ENCODE measurements at places on chromosomes 1 and 21.

DNA sequence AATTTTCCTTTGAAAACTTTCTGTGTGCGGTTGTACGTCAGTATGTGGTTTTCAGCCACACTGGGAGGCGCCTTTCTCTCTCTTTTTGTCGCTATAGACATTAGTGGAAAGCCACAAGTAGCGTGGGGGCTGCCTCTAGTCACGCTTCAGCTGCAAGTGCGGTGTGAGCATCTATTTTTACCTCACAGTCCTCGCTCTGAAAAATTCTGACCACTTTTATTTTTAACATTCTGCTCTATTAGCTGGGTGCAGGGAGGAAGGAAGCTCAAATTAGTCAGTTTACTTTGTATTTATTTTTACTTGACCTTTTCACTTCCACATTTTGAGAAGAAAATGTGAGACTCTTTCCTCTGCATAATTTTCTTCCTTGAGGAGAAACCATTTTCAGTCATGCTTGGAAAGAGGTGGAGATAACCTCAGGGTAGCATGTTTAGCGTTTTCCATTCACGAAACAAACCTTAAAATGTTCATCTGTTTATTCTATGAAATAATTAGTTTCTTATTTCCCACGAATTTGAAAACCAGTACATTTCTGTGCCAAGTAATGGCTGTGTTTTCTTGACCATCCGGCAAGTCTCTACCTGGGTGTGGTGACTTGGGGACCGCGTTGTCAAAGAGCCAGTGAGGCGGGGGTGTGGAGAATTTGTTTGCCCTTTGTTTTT, 35.6 kb downstream of the ADARB1 start:
- no peak for DNase-seq

DNA sequence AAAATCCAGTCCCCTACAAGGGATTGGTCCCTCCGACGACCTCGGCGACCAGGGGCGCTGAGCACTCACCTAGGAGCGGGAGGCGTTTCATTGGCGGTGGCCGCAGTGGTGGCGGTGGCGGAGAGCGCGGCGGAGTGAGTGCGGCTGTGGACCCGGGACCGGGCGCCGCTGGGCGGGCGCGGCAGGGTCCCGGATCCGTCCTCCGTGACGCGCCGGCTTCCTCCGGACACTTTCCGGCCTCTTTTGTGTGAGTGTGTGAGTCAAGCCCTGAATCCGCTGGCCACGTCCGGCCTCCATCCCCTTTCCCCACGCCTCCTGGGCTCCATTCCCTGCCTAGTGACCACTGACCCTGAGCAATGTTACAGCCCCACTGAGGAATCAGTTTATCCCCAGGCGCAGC, at the start of gene ADGRL4:
Gene ADGRL4, minus strand, starts transcription at position 167 of the 400 bp plus-strand sequence. Its CDS starts 76 bp downstream, at position 91.
- DNase-seq, result no peak

DNA sequence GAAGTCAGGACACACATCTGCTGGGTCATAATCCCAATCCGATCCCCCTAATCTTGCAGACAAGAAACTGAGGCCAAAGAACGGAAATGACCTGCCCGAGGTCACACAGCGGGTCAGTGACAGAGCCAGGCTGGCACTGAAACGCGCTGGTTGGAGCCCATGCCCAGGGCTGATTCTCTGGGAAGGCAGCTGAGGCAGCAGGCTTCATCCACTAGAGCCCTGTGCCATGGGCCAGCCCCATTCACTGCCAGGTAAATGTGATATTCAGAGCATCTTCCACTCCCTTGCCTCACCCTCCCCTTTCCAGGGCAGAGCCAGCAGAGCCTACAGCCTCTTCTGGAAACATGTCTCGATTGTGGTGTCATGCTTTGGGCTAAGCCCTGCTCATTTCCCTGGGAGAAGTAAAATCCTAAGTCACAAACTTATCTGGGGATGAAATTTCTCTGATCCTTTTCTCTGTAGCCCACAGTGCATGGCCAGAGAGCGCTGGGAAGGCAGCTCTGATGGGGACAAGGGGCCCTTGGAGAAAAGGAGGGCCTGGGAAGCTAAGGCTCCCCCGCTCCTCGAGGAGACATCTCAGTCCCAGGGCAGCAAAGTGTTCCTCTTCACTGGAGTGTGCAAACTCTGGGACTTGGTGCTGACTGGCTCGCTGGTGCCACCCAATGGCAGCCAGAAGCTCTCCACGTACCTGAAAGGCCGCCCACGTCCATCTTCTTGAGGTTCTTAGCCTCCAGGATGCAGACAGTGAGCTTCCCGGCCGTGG, 110.4 kb downstream of the SYT2 start:
- no peak for DNase-seq

GRCh38 chr1:156625436-156626078, 6.3 kb downstream of the HAPLN2 start:
- no peak for DNase-seq

DNA sequence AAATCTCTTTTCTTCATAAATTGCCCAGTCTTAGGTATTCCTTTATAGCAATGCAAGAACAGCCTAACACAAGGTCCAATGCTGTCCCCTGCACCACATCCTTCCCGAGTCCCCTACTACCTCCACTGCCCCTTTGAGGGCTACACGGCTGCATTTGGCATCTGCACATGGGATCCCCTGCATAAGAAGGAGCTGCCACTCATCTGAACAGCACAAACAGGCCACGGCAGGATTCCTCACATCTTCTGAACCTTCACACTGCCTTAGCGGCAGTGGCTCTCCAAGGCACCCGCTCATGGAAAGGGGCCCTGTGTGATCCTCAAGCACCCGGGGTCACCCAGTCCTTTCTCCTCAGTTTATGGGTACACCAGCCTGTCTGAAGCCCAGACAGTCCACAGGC, 29.2 kb upstream of the BACE2 start:
- DNase-seq, result no peak

DNA sequence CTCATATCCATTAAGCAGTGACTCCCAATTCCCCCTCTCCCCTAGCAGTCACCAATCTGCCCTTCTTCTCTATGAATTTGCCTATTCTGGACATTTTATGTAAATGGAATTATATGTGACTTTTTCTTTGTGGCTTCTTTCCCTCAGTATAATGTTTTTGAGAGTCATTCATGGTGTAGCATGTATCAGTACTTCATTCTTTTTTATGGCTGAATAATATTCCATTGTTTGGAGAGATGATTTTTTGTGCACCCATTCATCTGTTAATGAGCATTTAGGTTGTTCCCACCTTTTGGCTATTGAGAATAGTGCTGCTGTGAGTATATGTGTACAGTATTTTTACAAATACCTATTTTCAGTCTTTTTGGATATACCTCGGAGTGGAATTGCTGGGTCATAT, 19.5 kb downstream of the OTUD3 start:
- DNase-seq, result no peak

DNA sequence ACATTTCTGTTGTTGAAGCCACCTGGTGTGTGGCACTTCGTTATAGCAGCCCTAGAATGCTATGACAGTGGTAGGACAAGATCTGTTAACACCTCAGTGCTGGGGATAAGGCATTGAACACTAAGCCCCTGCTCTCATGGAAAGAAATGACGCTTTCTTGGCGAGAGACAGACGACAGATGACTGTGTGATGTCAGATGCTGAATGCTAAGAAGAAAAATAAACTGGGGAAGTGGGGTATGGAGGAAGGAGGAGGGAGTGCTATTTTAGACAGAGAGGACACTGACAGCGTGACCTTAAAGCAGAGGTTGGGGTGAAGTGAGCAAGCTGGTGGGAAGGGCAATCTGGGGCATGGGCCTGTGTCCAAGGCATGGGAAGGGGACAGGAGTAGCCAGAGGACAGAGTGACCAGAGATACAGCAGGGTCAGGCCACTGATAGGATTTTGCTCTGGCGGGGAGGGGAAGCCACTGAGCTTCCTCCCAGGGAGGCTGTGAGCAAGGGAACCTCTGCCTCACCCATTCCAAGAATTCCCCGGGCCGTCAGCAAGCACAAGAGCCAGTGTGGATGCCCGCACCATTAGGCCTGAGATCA, 15.2 kb downstream of the DOP1B start:
- DNase-seq, result no peak

GRCh38 chr1:241846862-241847539, 1.0 kb upstream of the EXO1 start:
- DNase-seq, result no peak

GRCh38 chr1:232524056-232524455, 105.9 kb downstream of the SIPA1L2 start:
- DNase-seq, result no peak

DNA sequence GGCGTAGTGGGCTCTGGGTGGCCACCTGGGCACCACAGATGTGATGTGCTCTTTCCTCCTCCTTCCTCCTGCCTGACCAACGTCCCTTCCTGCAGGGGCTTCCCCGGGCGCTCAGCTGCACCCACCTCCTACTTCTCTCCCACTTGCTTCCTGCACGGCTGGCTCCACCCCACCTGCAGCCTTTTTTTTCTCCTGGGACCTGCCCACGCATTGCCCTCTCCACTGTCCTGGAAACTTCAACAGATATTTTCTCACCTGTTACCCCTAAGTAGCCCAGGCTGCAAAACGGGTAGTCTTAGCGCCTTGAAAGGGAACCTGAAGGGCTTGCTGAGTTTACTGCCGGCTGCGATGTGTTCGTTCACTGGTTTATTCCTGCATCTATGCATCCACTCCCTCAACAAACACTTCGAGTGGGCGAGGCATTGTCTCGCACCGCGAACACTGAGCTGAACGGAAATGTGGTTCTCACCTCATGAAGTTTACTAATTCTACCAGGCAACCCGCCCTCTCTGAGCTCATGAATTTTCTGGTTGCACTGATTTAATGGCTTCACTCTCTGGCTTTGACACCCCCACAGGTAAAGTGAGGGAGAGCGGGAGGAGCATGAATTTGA, 23.6 kb downstream of the ZBTB18 start:
- no peak for DNase-seq

- no peak for DNase-seq
These were observed 59.1 kb upstream of the JUN start for GRCh38 chr1:58842941-58843340.

DNA sequence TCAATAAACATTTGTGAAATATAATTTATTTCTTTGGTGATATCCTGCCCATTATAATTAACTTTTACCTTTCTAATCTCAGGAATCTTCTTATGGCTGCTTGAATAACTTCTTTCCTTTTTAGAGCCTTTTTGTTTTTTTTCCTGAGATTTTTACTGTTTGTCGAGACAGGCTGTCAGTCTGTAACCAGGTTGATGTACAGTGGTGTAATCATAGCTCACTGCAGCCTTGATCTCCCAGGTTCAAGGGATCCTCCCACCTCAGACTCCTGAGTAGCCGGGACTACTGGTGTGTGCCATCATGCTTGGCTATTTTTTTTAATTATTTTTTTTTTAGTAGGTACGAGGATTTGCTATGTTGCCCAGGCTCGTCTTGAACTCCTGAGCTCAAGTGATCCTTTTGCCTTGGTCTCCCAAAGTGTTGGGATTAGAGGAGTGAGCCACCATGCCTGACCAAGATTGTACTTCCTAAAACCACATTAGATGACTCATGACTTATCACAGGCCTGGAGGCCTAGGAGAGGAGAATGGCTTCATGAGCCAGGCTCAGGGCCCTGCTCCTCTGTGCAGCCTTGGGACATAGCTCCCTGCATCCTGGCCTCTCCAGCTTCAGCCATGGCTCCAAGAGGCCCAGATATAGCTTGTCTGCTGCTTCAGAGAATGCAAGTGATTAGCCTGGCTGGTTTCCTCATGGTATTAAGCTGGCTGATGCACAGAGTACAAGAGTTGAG, 48.6 kb downstream of the CTH start:
- no peak for DNase-seq

DNA sequence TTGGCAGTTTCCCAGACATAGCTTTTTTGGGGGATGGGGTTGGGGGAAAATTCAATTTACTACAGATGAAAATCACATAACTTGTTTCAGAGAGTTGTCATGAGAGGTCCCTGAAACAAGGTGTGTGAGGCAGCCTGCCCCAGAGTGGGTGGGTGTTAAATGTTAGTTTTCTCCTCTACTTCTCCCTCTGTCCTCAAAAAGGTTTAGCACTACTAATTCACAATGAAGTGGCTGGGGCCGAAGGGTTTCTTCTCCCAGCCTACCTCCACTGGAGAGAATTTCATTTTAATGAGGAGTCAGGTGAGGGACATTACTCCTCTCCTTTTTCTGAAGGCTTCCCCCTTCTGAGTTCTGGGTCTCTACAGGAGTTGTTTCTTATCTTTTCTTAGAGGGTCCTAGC, 103.3 kb downstream of the C1orf94 start:
- DNase-seq, result no peak

DNA sequence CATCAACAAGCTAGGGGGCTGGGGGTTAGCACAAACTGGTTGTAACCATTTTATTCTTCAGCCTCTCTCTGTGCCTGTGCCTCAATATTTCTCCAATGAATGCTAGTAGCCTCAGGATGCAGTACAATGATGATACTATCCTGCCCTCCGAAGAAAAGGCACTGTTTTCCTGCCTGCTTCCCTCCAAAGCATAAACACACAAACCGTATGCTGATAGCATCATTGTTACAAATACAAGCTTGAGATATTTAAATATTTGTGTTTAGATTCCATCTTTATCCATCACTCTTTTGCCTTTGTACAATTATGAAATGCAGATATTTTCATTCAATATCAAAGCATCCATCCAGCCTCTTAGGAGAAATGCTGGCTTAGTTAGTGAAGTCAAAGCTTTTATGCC, 404.8 kb downstream of the DUSP10 start:
- no peak for DNase-seq

GRCh38 chr1:54815086-54815876, 14.2 kb upstream of the TTC22 start:
- DNase-seq, result no peak

DNA sequence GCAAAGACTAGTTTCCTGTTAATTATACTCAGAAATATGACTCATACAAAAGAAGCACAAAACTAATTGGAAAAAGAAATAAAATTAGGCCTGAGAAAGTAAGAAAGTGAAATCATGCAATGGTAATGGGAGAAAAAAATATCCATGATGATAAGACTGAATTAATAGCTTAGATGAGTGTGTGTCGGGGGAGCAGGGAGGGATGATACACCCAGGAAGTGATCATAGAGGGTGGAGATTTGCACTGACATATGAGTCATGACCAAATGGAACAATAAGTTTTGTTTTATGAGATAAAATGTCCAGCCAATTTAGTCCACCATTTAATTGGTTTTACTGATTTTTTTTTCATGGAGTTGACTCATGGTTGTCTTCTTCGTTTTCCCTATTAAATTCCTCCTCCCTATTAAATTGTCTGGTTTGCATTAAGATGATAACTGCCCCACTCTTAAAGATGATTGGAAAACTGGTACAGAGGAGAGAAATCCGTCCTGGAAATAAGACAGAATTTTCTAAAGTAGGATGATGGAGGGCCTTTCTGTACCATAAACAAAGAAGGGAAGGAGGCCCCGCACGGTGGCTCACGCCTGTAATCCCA, 111.7 kb upstream of the KCNJ6 start:
- DNase-seq, result no peak

DNA sequence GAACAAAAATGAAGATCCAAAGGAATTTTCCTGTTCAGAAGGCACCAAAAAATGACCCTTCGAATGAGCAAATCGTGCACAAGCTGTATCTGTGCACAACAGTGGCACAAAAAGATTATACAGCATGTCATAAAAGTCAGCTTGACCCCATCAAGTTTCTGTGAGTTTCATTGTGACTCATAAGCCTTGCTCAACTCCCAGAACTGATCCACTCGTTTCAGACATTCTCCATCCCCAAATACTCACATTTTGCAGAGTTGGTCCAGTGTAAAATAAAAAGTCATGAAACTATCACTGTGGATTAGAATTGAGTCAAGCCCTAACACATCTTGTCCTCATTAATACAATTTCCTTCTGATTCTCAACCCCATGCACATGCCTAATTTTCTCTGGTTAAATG, 174.7 kb upstream of the PKN2 start:
- DNase-seq, result no peak
